AG04450 (cell line): ENCODE measurements at places on chromosomes 3 and 15. TPM values are rescaled to one million over a fixed set of nuclear protein-coding genes. Genes with fewer than 3 reads are reported as not detected.
A peak's percentile ranks its signal among the peaks of the same experiment; 100 is the strongest.

- no peak for DNase-seq
Measured at GRCh38 chr3:117873249-117873600, 1161.4 kb downstream of the IGSF11 start.

GRCh38 chr3:156681002-156681401 is 6.6 kb downstream of the TIPARP start:
- peak; percentile 63 for DNase-seq

MGA gene
- 8.5 and 9.7 TPM in 2 replicates for polyA plus RNA-seq

GRCh38 chr3:148911173-148911572 is 46.1 kb downstream of the CPA3 start:
- no peak for DNase-seq

DNA sequence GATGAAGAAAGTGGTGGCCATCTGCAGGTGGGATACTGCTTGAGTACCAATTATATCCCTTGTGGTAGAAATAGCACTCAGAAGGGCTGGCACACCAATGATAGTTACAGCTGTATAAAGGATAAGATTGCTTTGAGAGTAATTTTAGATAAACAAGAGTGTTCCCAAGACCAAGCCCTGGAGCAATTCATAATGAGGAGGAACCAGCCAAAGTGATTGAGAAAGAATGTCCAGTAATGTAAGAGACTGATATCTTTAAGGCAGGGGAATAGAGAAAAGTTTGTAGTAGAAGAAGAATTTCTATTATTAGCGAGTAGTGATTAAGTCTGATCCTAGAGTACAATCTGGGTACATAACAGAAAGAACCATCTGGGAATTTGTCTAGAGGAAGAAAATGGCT is 945.1 kb downstream of the OTOL1 start:
- no peak for DNase-seq
